Umbilical cord (tissue), 2 donors: ENCODE measurements at places on chromosomes 3 and 15.

DNA sequence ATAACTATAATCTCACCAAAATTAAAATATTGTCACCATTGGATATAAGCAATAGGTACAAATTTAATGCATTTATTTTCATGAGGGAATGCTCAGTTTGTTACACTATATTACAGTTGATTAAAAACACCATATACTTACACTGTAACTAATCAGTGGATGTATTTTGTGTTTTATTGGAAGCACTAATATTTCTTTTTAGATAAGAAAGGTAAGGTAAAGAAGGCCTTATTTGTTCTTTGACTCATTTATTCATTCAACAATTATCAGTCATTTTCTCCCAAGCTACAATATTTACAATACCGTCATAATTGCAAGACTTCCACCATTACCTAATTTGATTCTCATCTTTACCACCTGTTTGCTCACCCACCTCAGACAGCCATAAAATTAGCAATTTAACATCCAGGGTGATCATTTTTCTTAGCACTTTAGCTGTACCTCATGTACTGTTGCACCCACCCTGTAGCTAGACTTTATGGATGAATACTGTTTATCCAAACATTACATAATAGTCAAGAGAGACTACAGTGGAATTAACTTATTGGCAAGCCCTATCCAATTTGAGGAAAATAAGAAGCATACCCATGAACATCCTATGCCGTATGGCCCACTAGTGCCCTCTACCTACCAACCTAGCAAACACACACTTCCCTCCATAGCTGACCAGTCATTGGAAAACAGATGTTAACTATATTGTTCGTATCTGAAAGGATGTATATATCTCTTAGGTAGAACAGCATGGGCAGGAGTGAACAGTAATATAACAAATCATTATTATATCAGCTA is 229.6 kb downstream of the BBX start:
- DNase-seq: peak; percentile 14

DNA sequence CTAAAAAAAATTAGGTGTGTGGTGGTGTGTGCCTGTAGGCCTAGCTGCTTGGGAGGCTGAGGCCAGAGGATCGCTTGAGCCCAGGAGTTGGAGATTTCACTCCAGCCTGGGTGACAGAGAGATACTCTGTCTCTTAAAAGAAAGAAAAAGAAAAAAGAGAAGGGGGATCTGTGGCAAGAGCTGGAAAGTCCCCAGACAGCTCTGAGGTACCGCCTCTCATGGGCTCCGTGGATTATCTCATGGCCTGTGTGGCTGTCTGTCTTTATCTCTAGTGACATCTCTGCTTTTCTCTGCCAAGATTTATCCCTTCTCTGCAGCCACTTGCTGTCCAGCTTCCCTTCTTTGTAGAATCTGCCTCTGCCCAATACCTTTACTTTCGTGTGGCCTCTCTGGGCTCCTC is 5.7 kb downstream of the EXOSC7 start:
- DNase-seq: no peak

GRCh38 chr15:36734366-36734765 is 154.9 kb downstream of the CDIN1 start:
- DNase-seq: no peak

DNA sequence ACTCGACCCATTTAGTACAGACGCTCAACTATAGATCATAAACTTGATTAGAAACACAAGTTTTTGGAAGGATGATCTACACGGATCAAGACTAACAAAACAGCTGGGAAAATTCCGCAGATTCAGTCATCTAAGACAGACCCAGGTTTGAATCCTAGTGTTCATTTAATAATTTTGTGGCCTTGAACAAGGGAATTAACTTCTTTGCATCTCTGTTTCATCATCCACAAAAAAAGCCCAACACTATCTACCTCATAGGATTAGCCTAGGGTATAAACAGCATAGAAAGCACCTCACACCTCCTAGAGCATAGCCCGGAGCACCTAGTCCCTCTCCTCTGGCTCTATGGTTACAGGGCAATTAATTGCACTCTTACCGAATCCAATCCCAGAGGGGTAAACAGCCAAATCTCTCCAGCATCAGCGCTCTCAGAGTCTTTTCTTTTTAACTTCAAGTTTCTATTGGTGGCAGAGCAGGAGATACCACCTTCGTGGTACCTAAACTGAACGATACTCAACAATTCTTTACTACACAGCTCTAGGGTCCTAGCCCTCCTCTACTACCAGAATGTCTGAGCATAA is 3.5 kb downstream of the TBL1XR1 start:
- no peak for DNase-seq

DNA sequence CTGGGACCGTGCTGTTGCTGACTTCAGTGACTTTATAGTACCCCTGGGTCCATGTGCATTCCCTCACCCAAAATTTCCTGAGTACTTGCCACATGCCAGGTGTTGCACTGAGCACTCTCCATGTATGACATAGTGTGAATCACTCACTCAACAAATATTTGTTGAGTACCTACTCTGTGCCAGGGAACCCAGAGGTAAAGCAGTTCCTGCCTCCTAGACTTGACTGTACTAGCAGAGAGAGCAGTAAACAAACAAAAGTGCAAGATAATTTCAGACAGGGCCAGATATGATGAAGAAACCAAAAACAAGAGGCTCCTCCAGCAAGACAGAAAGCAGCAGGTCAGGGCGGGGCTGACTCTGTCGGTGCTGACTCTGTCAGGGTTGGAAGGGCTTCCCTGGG is 12.2 kb downstream of the TGM4 start:
- no peak for DNase-seq

DNA sequence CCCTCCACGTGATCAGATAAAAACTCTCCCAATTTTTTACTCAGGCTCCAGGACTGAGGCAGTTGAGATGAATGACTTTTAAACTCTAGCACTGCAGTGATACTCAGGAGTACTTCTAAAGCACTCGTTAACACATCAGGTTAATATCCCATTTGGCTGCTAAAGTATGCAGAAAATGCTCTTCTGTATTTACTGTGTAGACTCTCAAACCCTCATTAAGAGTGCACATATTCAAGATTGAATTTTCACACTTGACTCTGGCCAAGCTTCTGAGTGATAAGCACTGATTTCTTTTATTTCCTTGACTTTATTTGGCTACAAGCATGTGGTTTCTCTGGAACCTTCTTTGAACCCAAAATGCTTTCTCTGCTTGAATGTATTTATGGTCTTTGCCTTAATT is 392.3 kb upstream of the NECTIN3 start:
- no peak for DNase-seq

- DNase-seq: no peak
These were observed 175.9 kb downstream of the CHST2 start for GRCh38 chr3:143295201-143296080.

DNA sequence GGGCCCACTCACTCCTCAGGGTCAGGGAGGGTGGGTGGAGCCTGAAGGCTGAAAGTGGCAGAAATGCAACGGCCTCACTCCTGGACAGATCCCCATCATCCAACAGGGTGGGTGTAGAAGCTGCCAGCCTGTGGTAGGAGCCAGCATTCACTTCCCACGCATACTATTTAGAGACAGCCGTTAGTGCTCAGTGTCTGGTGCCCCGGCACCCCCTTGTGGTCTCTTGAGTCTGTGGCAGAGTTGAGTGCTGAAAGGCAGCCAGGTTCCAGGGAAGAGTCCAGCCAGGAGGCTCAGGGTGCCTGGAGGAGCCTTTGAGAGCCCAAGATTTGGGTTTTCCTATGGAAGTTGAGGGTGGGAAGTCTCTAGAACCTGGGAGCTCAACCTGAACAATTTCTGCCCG is 2.1 kb upstream of the GNAT1 start:
- peak; percentile 89 for DNase-seq

DNA sequence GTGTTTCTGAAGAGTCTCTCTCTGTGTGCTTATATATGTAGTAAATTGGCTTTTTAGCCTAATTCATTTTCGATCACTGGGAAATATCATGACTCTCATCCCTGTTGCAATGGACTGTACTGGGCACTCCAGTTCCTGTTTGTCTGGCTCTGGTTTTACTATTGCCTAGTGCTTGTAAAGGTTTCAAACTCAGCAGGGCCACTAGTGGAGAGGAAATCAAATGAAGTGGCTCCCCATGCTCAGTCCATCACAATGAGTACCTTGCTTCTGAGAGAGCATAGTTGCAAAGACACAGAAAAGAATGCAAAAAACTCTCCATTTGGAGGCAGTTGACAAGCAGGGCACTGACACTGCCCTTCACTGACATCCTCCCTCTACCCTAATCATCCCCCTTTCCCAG is 167.8 kb downstream of the TAFA4 start:
- no peak for DNase-seq

DNA sequence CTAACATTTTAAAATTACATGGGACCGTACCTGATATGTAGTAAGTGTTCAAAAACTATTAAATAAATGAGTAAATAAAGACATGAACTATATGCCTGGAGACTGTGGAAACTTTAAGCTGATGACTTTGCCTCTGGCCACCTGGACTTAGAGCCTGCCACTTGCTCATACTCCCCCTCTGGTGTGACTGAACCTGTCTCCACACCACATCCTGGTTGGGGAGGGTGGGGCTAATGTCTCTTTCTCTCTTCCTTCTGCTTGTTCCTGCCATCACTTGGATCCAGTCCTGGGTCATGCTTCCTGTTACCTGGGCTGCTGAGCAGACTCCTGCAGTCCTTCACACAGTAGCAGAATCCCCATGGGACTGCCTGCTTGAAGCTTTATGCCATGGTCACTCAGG is 8.2 kb upstream of the TMEM158 start:
- DNase-seq: no peak

- peak; percentile 55 for DNase-seq
These were observed 8.3 kb downstream of the SEMA3G start for GRCh38 chr3:52436500-52437149.
